ENCODE measurements at places on chromosomes 4 and X. TPM values are rescaled to one million over a fixed set of nuclear protein-coding genes. Genes with fewer than 3 reads are reported as not detected.

The MAB21L2 gene
- total RNA-seq = 47.0 TPM

The MAGEB17 gene
- not detected for total RNA-seq

The NLGN4X gene
- total RNA-seq = 39.9 TPM

The EBP gene
- 21.9 TPM for total RNA-seq

The USP17L25 gene
- not detected for total RNA-seq

The DLG3 gene
- 67.5 TPM for total RNA-seq

The PFKFB1 gene
- total RNA-seq = not detected

The TENT5D gene
- not detected for total RNA-seq

The ZFP42 gene
- total RNA-seq = 0.33 TPM

The TMEM185A gene
- 35.7 TPM for total RNA-seq

The FAM241A gene
- total RNA-seq = 2.7 TPM

The SPANXC gene
- not detected for total RNA-seq
